Activated CD4-positive, alpha-beta T cell treated with anti-CD3 and anti-CD28 coated beads, Interleukin-2, amount 10 ng/mL, durations not matched to agents 7 days and 5 days (primary cell): ENCODE measurements at places on chromosomes 1 and 21. TPM values are rescaled to one million over a fixed set of nuclear protein-coding genes. Genes with fewer than 3 reads are reported as not detected.
A peak's percentile ranks its signal among the peaks of the same experiment; 100 is the strongest.

Gene DCST2
- total RNA-seq = 0.73 TPM

Gene TENT5C
- 13.3 TPM for total RNA-seq

Gene IGSF9
- not detected for total RNA-seq

Gene S100A7A
- not detected for total RNA-seq

Gene CHIT1
- total RNA-seq = 0.42 TPM

DNA sequence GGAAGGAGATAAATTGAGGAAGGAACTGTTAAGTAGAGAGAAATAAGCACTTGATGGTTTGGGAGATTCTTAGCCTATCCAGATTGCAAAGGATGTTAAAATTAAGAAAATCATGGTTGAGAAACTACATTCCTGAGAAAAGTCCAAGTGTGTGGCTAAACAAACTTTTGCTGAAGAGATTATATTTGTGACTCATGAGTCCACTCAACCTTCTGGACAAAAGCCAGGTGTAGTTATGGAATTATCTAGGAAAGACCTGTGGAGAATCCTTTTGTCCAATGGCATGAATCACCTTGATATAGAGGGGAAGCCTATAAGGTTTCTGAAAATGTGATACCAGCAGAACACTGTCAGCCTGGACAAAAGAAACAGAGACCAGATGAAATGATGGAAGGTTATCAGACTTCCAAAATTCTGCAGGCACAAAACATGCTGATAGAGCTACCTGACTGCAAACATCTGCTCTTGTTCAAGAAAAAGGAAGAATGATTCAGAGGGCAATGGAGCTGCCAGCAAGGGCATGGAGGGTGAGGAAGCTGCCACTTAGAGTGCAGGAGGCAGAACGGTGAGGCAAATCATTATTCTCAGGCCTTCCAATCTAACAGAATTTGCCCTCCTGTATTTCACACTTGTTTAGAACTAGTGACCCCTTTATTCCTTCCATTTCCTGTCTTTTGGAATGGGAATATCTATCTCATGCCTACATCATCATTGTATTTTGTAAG lies 300.6 kb upstream of the PRMT6 start:
- no peaks in the 10 kb centered on the region for H3K4me1 ChIP-seq
- no peak overlapping the region for H3K4me3 ChIP-seq
- no peaks in the 10 kb centered on the region for H3K27me3 ChIP-seq
- no peak for DNase-seq
- H3K36me3 ChIP-seq = no peaks in the 10 kb centered on the region
- no peak overlapping the region for H3K27ac ChIP-seq

DNA sequence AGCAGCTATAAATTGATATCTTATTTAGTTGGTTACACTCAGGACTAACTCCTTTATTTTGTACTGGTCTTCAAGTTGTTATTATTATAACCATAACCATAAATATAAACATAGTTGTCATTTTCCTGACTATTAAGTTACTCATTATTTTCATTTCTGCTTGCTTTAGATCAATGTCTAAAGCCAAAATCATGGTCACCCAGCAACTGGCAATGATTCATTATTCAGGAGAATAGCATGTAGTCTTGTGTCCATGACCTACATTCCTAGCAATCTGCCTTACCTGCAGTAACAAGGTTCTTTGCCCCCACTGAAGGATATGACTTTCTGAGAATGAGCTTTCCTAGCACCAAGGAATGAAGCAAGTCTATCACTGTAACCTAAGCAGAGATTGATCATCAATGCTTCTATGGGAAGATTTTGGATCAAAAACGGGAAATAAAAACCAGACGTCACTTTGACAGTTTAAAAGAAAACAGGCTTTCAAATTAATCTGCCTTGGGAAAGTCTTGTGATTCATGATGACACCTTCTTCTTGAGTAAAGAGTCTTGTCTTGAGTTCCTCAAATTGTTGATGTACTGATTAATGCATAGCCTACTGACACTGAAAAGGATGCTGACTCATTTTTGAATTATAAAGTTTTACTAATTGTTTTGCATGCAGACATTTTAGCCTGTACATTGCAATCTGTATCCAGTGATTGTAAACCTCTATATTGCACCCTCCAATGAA lies 203.3 kb upstream of the IVNS1ABP start:
- H3K27ac ChIP-seq = no peak overlapping the region
- H3K4me1 ChIP-seq = no peaks in the 10 kb centered on the region
- peaks cover 2% of the 10 kb centered on the region for H3K27me3 ChIP-seq
- H3K36me3 ChIP-seq = peaks cover 16% of the 10 kb centered on the region
- H3K4me3 ChIP-seq = no peak overlapping the region

- DNase-seq = no peak
- no peak overlapping the region for H3K4me3 ChIP-seq
- no peaks in the 10 kb centered on the region for H3K36me3 ChIP-seq
- H3K4me1 ChIP-seq = peaks cover 10% of the 10 kb centered on the region
- H3K27ac ChIP-seq = no peak overlapping the region
These were observed 44.2 kb downstream of the TBX19 start for GRCh38 chr1:168324745-168325425.

DNA sequence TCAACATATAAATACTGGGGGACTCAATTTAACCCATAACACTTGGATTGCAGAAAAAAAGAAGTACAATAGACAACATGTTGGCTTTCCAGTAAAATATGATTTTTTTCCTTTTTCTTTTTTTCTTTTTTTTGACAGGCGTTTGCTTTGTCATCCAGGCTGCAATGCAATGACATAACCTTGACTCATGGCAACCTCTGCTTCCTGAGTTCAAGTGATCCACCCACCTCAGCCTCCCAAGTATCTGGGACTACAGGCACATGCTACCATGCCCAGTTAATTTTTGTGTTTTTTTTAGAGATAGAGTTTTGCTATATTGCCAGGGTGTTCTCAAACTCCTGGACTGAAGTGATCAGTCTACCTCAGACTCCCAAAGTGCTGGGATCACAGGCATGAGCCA lies 1512.0 kb upstream of the PRMT6 start:
- no peaks in the 10 kb centered on the region for H3K4me1 ChIP-seq
- no peak overlapping the region for H3K27ac ChIP-seq
- DNase-seq = no peak

DNA sequence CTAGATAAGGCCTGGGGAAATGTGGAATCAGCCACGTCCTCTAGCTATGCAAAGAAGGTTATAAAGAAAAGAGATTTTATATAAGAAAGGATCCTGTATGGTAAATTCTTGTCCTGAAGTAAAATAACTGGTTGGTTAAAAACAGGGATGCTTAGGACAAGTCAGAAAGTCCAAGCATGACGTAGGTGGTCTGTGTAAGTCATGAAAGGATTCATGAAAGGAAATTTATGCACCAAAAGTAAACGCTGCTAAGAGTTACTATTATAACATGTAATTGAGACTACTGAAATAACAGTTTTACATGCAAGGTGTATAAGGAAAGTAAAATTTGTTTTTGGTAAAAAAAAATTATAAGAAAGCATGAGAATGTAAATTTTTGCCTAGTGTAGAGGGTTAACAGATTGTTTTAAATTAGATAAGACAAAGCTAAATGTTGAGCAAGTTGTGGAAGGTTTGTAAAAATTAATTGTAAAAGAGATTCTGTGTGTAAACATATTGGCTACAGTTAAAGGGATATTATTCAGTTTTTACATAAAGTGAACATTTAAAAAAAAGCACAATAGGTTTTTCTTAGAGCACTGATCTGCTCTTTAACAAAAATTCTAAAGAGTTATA lies 43.9 kb downstream of the PIGK start:
- peaks cover 22% of the 10 kb centered on the region for H3K36me3 ChIP-seq
- H3K27ac ChIP-seq = no peak overlapping the region
- H3K4me1 ChIP-seq = no peaks in the 10 kb centered on the region
- no peaks in the 10 kb centered on the region for H3K27me3 ChIP-seq
- DNase-seq = no peak
- no peak overlapping the region for H3K4me3 ChIP-seq

DNA sequence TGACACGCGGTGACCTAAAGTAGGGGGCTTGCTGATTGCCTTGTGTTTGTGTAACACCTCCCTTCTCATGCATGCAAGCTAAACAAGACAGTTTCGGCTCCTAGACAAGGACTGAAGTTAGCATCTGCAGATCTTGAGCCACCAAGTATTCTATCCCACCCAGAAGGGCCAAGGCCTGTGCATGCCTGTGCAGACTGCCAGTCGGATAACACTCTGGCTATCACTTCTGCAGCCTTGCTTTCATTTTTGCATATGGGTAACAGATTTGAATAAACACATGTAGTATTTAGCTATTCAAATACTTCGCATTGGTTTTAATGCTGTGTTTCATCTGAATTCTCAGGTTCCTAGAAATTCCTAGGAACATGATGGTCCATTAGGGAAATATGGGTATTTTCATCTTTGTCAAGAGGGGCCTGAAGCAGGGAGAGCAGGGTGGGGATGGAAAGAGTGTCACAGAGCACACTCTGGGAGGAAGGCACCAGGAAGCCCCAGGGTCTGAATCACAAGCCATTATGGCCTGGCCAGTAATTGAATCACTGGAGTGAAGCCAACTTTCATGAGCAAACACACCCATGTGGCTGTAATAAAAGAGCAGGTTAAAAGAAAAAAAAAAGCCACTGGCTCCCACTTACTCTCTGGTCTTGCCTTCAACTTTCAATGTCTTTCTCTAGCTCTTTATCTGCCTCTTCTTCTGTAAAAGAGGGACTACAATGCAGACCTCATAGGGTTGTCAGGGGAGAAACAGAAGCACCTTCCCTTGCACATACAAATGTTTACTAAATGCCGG lies 28.3 kb downstream of the GADD45A start:
- H3K36me3 ChIP-seq = no peaks in the 10 kb centered on the region
- no peak for DNase-seq
- H3K4me3 ChIP-seq = no peak overlapping the region
- H3K4me1 ChIP-seq = peaks cover 9% of the 10 kb centered on the region

DNA sequence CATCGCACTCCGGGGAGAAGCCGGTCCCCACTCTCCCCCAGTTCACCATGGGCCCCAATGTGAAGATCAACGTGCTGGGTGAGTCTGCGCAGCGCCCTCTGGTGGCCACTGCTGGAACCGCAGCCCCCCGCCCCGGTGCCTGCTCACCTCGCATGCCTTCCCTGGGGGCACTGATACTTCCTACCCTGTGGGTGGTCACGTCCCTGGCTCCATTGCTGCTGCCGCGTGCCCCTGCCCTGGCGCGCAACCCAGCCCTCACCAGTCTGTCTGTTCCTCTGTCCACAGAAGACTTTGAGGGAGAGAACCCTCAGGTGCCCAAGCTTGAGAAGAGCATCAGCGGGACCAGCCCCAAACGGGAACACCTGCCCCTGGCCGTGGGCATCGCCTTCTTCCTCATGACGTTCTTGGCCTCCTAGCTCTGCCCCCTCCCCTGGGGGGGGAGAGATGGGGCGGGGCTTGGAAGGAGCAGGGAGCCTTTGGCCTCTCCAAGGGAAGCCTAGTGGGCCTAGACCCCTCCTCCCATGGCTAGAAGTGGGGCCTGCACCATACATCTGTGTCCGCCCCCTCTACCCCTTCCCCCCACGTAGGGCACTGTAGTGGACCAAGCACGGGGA lies 7.6 kb downstream of the EFNA3 start:
- H3K36me3 ChIP-seq = peaks cover 4% of the 10 kb centered on the region
- peak; percentile 80 for DNase-seq
- H3K4me1 ChIP-seq = peaks cover 38% of the 10 kb centered on the region
- peak overlapping the region; percentile 79 for H3K4me3 ChIP-seq
- peak overlapping the region; percentile 73 for H3K27ac ChIP-seq

DNA sequence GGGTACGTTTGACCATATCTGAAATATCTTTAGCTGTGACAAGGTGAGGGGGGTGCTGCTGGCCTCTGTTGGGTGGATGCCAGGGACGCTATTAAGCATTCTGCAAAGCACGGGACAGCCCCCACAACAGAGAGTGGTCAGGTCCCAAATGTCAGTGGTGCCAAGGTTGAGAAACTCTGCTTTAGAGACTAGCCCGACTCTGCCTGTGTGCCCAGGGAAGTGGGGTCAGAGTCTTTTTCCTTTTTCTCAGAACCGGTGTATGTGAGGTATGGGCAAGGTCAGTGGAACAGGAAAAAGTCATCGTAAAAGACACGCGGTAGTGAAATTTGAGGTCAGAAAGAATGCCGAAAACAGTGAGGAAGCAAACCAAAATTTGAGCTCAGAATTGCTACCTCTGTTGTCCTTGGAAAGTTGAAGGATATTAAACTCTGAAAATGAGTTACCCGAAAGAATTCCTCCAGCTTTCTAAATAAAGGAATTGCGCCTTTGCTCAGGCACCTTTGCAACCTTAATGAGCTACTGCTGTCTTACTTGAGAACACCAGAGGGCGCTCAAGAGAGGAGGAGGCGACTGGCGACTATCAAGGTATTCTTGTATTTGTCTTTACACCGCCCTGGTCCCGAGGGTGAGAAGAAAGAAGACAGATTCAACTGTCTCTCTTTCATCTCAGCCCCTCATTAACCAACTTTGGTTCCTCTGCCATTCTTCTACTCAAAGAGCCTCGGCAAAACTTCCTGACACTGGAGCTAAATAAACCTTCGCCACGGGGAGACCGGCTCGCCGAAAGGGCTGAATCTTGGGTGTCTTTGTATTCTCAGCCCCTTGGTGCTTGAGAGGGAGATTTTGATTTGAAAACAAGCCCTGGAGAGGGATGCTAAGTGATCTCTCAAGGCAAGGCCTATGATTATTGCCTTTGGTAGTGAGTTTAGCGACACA lies 85.4 kb upstream of the OLIG2 start:
- peaks cover 3% of the 10 kb centered on the region for H3K27me3 ChIP-seq
- H3K36me3 ChIP-seq = no peaks in the 10 kb centered on the region
- peak; percentile 60 for DNase-seq

DNA sequence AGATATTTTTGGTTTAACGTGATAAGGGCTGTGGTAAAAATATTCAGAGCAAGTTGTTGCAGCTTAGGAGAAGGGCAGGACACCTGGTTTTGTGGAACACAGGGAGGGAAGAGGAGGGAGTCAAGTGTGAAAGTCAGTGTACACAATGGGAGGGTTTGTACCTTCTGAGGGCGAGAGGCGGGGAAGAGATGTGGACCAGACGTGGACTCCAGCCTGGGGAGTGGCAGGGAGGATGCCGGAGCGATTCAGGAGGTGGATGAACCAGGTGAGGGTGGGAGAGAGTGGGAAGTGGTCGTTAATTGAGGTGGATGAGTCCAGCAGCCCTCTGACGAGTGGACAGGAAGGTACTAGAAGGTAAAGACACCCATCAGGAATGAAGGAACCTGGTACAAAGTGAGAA lies 52.2 kb upstream of the IRF2BP2 start:
- no peak overlapping the region for H3K27ac ChIP-seq
- no peak overlapping the region for H3K4me3 ChIP-seq
- H3K27me3 ChIP-seq = no peaks in the 10 kb centered on the region
- DNase-seq = no peak
- peaks cover 2% of the 10 kb centered on the region for H3K4me1 ChIP-seq

GRCh38 chr1:165635329-165635728 lies 4.3 kb downstream of the MGST3 start:
- H3K36me3 ChIP-seq = peaks cover 3% of the 10 kb centered on the region
- DNase-seq = no peak
- no peak overlapping the region for H3K27ac ChIP-seq
